K562 (cell line): ENCODE measurements at places on chromosomes 13 and 19. TPM values are rescaled to one million over a fixed set of nuclear protein-coding genes. Genes with fewer than 3 reads are reported as not detected.

GRCh38 chr13:50910485-50910805, 854 bp downstream of the RNASEH2B start:
- peak; percentile 32 for DNase-seq

GRCh38 chr19:38020311-38020710, 113.3 kb downstream of the SIPA1L3 start:
- no peak for DNase-seq

The CAPS gene
- total RNA-seq = 1.7 and 2.2 TPM in 2 replicates

- DNase-seq = no peak
These were observed 361.6 kb upstream of the PCDH20 start for GRCh38 chr13:61777271-61777670.

The SLAIN1 gene
- 0.16 and 0.40 TPM in 2 replicates for total RNA-seq

The C19orf38 gene
- 0.18 and 0.29 TPM in 2 replicates for total RNA-seq

The PSG11 gene
- total RNA-seq = not detected in 2 replicates

GRCh38 chr13:93147298-93147645, 79.3 kb upstream of the GPC6 start:
- no peak for DNase-seq

DNA sequence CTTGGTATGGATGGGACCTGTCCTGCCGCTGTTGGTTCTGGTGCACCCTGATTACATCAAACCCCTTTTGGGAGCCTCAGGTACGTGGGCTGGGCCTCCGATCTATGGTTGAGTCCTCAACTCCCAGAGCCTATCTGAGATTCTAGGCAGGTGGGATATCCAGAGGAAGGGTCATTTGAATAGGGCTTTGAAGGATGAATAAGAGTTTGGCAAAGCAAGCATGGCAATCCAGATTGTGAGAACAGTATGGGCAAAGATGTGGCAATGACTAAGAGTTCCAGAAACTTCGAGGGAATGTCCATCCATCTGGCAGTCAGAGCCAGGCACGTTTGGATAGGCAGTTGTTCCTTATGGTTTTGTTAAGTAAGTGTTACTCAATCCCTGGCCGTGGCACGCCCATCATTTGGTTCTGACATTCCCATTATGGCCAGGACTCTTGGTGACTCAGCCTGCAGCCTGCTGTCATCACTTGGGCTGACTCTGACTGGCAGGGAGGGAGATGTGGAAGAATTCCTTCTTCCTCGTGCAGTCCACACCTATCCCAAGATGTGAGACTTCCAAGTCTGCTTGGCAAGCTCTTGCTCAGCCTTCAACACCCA, 21.5 kb downstream of the CYP4F22 start:
- DNase-seq = no peak

The ZNF525 gene
- total RNA-seq = 6.5 and 6.7 TPM in 2 replicates

DNA sequence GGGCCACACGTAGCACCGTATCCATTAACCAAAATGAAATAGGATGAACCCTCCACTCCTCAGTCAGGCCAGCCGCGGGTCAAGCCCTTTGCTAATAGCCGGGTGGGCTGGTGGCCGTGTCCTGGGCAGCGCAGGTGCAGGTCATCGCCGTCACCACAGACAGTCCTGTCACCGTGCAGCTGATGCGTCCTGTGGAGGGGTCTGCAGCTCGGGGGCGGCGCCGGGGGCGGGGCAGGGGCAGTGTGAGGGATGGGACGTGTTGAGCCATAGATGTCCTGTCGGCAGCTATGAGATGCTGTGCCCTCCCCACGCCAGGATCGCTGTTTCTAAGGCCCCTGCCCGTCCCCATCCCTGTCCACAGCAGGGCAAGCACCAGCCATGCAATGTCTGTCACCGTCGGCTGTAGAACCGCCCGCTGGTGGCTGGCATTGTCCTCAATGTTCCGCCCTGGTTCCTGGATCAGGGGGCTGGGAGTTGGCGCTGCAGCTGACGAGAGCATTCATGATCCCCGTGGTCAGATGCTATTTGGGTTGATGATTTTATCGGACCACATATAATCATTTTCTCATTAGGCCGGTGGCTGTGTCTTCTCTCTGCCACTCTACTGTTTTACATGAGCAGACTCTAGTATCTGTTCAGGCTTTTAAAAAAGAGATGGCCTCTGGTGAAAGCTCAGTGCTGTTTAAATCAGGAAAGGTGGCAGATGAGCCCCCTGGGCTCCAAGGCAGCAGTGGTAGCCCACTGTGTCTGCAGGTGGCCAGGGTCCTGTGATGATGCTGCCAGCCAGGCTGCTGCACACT, 126.1 kb downstream of the KDM4B start:
- no peak for DNase-seq

DNA sequence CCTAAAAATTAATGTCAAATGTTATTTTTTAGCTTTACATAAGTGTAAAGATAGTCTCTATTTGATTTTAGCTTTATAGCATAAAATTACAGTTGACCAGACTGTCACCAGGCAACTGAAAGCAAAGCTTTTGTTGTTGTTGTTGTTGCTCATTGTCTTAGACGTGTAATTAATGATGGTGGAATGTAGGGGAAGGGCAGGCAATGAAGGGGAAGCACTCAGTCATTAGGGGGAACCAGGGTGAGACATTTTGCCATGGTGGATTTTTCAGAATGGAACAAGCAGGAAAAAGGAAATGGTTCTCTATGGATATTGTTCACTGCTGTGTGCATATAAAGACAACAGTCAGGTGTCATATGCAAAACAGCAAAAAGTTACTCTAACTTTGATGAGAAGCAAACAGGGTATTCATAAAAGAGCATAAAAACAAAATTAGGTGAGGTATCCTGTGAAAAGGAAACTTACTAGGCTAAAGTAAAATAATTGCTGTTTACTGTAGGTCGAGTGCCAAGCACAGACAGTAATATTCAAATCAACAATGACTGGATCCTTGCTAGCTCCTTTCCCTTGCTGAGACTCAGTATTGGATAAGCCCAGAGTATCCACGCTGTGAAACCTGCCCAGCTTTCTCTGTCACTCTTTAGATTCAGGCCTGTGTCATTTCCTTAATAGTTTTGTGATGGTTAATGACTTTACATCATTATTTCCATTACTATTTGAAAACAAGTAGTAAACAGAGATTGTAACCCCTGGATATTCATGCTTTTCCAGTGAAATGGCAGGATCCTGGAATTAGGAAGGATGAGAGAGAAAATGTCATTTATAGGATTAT, 110.5 kb downstream of the LRCH1 start:
- no peak for DNase-seq

DNA sequence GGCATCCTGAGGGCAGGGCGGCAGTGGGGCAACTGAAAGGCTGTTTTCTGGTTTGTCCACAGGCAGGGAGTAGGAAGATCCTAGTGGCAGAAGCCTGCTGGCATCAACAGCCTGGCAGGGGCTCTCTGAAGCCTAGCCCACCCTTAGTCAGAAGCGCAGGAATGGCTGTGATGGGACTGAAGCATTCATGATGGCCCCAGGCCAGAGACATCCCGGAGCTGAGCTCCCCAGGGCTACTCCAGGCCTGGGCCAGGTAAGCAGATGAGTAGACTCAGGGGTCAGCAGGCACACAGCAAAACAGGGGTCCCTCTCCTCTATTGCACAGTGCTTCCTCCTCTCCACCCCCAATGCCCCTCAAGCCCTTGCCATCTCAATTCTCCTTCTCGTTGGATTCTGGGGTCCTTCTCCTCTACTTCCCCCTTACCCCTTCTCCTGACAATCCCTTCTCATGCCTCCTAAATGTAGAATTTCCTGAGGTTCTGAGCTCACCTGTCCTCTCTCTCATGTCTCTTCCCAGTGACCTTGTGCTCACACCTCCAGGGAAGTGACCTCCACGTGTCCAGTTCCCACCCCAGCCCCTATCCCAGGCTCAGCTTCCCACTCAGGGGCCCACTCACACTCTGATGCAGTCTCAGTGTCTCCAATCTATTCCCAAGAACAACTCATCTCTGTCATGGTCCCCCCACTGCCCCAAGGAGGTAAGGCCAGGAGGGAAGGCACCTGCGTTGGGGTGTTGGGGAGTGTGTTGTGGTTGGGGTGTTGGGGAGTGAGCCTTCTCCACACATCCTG, 158.7 kb upstream of the ZNF507 start:
- DNase-seq = no peak

DNA sequence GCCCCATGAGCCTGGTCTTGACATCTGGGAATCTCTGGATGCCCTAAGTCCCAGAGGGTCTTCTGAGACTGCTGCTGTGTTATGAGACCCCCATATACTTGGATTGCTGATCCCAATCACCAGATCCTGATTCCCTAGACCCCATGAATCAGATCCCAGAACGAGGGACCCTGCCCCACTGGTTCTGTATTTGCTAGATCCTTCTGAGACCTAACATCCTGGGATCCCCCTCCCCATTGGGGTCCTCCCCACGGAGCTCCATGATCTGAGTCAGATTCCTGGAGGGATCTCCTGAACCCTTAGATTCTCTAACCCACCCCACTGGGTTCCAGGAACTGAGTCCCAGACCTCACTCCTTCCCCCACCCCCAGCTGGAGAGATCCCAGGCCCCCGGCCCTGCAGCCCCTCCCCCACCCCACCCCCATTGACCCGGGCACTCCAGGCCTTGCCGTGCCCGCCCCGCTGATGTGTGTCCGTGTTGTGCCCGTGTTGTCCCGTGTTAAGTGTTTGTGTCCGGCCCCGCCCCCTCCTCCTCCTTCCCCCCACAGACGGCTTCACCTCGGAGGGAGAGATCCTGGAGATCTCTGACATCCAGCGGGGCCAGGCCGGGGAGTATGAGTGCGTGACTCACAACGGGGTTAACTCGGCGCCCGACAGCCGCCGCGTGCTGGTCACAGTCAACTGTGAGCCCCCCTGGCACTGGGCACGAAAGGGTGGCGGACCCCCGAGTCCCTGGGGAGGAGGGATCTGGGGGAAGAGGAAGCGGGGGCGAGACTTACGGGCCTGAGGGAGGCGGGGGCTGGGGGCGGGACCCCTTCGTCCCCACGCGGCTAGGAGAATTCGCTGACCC, 15.0 kb downstream of the IGLON5 start:
- DNase-seq = no peak

DNA sequence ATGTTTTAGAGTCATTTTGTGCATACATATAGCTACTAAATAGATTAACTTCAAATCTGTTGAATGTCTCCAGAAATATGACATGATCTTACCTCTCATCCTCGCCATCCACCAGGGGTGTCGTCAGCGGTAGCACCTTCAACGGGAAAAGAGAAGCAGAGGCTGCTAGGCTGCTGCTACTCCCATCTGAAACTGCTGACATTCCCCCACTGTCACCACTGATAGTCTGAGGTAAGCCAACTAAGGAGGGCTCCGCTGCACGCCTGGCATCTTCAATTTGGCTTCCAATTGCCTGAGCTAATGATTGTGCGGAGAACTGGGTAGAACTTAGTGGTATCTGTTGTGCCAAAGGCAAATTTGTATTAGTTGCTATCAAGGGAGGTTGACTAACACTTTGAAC, 3.1 kb downstream of the TSC22D1 start:
- no peak for DNase-seq

DNA sequence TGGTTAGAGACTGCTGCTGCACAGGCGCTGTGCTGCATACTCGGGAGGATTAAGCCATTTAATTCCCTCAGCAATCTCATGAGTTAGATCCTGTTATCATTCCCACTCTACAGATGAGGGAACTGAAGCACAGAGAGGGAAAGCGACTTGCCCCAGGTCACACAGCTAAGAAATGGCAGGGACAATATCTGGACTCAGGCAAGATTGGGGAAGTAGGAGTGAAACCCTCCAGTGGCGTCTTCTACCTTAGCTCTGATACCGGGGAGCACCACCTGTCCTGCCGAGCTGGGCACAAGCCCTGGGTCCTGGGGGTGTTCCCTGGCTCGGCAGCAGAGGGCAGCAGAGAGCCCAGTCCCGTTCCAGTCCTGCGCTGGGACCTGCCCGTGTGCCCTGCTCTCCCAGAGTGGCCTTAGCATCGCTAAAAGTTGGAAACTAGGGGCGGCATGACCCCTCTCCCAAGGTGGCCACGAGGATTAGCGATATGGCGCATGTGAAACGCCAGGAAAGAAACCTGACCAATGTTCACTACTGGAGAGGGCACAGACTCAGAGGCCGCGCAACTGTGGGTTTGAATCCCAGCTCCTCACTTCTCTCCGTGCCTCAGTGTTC, 20.5 kb downstream of the CYTH2 start:
- DNase-seq = peak; percentile 71

DNA sequence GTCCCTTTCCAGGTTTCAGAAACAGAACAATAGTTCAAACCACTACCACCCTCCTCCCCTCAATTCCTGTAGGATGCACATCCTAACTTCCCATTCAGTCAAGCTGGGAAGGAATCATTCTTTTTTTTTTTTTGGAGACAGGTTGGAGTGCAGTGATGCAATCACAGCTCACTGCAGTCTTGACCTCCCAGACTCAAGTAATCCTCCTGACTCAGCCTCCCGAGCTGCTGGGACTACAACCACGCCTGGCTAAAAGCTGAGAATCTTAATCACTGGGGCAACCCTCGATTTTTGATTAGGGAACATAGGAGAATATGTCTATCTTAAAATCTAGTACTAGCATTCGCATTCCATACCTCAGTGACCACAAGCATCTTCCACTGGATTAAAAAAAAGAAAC, 146.2 kb downstream of the ABCC4 start:
- no peak for DNase-seq

The FKBP8 gene
- 228 and 236 TPM in 2 replicates for total RNA-seq

DNA sequence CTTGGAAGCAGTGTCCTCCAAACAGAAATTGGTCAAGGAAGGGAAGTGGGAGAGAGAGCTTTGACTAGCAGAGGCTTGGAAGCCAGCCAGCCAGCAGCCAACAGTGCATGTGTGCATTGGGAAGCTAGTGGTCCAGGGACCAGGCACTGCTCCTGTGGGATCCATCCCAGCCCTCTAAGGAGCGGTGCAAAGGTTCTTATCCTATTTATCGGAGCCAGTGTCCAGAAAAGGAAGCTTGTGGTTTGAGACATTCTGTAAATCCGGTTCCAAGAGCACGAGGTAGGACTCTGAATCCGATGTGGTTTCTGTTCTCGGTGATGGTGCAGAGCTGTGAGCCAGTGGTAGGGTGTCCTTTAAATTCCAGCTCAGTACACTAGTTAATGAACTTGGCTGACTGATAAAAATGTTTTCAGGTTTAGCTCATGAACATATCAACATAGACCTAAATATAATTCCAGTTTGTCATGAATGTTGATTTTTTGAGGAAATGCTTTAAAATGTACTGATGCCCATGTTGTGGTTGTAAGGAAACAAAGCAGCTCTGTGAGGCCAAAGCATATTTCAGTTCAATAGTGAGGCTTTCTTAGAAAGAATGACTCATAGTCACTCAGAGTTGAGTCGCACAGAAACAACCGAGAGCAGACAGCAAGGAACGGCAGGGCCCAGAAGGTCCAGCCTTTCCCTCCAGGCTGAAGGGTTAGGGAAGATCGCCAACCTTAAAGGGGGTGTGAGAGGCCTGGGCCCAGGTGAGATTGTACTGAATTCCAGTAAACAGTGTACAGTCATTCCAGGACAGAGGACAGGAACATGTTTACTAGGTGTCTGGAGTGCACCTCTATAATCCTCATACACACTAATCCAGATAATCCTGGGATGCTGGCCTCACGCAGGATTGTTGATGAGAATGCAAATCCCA, 21.5 kb upstream of the GARRE1 start:
- peak; percentile 34 for DNase-seq

DNA sequence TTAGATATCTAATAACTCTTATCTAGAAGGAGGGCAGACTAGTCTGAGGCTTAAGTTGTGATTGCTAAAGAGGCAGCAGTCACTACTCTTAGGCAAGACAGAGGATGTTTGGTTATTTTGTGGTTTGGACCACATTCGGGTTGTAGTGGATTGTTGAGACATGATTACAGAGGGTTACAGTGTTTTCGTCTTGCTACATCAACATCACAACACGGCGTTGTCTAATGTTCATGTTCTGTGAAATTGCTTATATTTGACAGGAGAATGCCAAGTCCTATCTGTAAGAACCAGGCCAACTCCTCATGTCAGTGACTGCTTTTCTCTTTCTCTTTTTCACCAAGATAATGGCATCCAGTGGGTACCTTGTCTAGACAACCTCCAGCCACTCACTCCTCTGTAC, 16.8 kb upstream of the TM9SF2 start:
- DNase-seq = no peak
